ENCODE measurements at places on chromosomes 1 and 21. TPM values are rescaled to one million over a fixed set of nuclear protein-coding genes. Genes with fewer than 3 reads are reported as not detected.

DNA sequence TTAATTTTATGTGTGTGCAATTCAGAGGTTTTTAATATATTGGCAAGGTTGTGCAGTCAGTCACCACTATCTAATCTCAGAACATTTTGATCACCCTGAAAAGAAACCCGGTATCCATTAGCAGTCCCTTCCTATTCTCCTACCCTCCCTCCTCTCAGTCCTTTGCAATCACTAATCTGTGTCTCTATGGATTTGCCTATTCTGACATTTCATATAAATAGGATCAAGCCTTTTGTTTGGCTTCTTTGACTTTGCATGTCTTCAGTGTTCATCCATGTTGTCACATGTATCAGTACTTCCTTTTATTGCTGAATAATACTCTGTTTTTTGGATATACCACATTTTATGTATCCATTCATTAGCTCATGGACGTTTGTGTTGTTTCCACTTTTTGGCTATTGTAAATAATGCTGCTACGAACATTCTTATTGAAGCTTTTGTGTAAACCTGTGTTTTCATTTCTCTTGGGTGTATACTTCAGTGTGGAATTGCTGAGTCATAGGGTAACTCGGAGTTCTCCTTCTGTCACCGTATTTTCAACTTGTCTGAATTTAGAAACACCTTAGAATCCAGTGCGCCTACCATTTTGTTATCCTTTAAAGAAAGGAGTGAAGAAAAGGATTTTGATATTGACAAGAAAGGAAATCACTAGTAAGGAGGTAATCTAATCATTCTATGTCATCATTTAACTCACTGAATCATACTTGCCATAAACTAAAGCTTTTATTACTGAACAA is 3.4 kb downstream of the CEP85 start:
- H3K27me3 ChIP-seq: peaks cover 6% of the 10 kb centered on the region
- no peak overlapping the region for H3K27ac ChIP-seq
- H3K4me3 ChIP-seq: no peak overlapping the region

DNA sequence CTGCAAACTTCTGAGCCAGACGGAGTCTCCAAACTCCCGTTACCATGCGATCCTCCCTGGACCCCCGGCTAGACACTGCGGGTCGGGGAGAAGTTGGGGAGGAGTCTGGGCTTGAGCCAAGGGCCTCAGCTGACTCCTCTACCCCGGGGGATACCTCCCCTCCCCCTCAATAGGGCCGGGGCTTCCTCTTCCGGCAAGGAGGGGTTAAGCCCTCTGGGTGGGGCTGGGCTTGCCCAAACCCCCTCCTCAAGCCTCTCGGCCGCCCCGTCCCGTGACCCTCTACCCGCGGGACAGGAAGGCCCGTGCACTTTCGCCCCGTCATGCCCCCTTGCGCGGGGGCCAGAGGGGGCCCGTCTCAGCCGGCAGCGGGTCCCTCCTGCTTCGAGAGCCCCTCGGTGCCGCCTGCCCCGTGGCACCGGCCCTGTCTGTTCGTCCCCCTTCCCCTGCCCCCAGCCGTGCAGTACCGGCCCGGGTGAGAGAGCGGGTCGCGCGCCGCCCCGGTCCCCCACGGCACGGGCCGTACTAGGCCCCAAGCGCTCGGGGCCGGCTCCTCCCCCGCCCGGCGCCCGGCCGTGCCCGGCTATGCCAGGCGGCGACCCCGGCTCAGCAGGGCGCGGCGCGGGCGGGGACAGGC is 652 bp downstream of the ARL8A start:
- no peak overlapping the region for H3K27ac ChIP-seq
- H3K4me1 ChIP-seq: peaks cover 15% of the 10 kb centered on the region
- H3K27me3 ChIP-seq: 0 out of 2 replicates have a peak, but pooled peaks cover 7% of the 10 kb centered on the region
- no peaks in the 10 kb centered on the region for H3K36me3 ChIP-seq

DNA sequence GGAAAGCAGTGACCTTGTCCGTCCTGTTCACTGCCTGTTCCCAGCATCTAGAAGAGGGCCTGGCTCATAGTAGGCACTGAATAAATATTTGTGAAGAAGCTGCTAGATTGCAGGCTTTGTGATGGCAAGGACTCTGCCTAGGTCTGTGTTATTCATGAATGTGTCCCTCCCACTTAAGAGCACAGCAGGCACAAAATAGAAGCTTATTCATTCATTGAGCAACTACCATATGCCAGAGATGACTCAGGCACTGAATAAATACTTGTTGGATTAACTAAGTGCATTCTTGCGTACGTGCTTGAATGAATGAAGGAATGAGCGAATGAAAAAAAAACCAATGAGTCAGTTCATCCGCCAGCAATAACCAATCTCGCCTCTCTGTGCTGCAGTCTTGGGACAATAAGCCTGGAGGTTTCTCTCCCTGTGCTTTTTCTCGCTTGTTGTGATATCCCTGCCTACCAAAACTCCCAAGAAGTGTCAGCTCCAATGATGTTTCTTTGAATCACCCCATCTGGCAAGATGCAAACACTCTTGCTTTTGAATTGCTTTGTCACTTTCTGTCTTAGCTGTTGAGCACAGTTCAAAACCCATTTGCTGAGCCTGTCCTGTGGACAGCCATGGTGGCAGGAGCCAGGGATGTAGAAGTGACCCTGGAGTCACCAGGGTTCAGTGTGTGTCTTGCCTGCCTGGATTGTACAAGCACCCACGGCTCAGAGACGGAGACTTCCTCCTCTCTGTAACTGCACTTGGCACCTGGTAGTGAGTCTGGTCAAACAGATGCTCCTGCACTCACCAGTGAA is 143.9 kb downstream of the KAZN start:
- DNase-seq: peak; percentile 68
- H3K27ac ChIP-seq: peak overlapping the region; percentile 52
- H3K4me1 ChIP-seq: peaks cover 45% of the 10 kb centered on the region

GRCh38 chr1:238001818-238002217 is 111.1 kb upstream of the ZP4 start:
- H3K36me3 ChIP-seq: no peaks in the 10 kb centered on the region
- no peak overlapping the region for H3K27ac ChIP-seq
- H3K27me3 ChIP-seq: no peaks in the 10 kb centered on the region
- peaks cover 19% of the 10 kb centered on the region for H3K4me1 ChIP-seq

GRCh38 chr21:33013626-33014025 is 12.1 kb upstream of the OLIG2 start:
- no peak overlapping the region for H3K4me3 ChIP-seq
- peaks cover 37% of the 10 kb centered on the region for H3K27me3 ChIP-seq
- no peak for DNase-seq
- H3K36me3 ChIP-seq: no peaks in the 10 kb centered on the region

GRCh38 chr21:33901412-33902288 is 14.0 kb downstream of the ATP5PO start:
- peaks cover 34% of the 10 kb centered on the region for H3K36me3 ChIP-seq
- H3K27me3 ChIP-seq: no peaks in the 10 kb centered on the region
- H3K27ac ChIP-seq: 0 out of 2 replicates have a peak overlapping the region, but pooled peaks have one; percentile 58
- peak; percentile 86 for DNase-seq
- H3K4me1 ChIP-seq: no peaks in the 10 kb centered on the region
- no peak overlapping the region for H3K4me3 ChIP-seq

DNA sequence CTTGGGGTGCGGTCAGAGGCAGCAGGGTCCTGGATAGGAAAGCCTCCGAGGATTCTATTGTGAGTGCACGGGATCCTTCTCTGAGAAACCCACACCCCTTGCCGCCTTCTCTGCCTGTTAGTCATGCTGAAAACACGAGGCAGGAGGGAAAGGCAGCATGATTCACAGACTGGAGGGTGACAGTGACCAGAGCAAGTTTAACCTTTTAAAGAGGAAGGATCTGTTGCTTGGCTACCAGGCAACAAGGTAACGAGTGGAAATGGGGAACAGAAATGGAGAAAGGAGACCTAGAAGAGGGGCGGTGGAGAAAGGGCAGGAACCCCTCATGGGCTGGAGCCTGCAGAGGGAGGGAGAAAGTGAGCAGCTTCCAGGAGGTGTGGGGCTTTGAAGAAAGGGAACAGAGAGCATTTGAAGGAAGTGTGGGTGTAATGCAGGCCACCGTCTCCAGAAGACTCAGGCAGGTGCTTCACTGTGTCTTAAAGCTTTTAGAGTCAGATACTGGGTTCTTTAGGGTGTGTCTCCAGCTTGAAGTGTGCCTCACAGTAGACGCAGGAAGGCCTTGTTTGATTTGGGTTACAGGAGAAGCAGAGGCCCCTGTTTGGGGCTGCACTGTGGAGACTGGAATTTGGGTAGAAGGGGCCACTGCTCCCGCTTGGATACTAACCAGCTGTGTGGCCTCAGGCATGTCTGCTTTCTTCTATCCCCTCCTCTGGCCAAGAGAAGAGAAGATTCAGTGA is 19.1 kb downstream of the OPTC start:
- no peak overlapping the region for H3K27ac ChIP-seq
- no peak for DNase-seq
- peak overlapping the region; percentile 43 for H3K4me3 ChIP-seq
- H3K36me3 ChIP-seq: no peaks in the 10 kb centered on the region
- peaks cover 60% of the 10 kb centered on the region for H3K27me3 ChIP-seq

GRCh38 chr1:161115132-161115711 is 2.6 kb downstream of the PFDN2 start:
- no peak overlapping the region for H3K27ac ChIP-seq
- no peaks in the 10 kb centered on the region for H3K36me3 ChIP-seq
- H3K4me3 ChIP-seq: no peak overlapping the region
- no peak for DNase-seq

DNA sequence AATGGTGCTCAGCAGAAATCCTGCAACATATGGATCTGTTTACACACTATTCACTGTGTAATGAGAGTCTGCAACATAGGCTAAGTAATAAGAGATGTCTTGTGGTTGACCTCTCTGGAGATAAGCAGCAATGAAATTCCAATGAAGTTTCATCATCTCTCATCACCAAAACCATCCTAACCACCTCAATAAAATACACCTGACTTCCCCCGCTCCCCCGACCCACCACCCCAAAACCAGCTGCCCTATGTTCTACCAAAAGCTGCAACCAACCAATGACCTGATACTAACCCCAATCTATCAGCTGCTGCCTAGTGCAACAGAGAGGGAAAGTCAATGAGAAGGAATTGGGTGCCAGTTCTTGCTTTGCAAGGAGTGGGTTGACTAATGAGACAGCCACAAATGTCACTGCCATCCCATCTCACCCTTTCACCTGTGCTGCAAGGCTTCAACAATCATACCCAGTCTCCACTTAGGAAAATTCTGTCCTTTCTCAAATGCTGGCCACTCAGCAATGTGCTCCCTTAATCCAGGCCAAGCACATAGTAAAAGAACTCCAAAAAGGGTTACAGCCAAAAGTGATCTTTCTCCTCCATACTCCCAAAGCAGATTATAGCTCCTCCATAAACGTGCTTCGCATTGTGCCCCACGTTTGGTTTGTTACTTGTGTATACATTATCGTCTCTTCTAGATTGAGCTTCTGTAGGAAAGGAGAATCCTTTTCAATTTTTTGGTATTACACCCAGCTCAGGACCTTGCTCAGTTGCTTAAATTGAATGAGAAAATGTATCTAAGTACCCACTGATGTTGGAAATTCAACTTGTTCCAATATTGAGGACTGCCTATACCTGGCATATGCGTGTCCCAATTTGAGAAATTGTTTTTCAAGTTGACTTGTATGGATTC is 29.0 kb downstream of the MRPL39 start:
- H3K4me3 ChIP-seq: no peak overlapping the region
- H3K27ac ChIP-seq: no peak overlapping the region
- DNase-seq: no peak
- H3K4me1 ChIP-seq: peaks cover 6% of the 10 kb centered on the region
- no peaks in the 10 kb centered on the region for H3K27me3 ChIP-seq

- peak overlapping the region; percentile 26 for H3K27ac ChIP-seq
- H3K4me1 ChIP-seq: no peaks in the 10 kb centered on the region
- peaks cover 49% of the 10 kb centered on the region for H3K36me3 ChIP-seq
Measured at GRCh38 chr21:42858957-42859890, 20.1 kb downstream of the WDR4 start.

DNA sequence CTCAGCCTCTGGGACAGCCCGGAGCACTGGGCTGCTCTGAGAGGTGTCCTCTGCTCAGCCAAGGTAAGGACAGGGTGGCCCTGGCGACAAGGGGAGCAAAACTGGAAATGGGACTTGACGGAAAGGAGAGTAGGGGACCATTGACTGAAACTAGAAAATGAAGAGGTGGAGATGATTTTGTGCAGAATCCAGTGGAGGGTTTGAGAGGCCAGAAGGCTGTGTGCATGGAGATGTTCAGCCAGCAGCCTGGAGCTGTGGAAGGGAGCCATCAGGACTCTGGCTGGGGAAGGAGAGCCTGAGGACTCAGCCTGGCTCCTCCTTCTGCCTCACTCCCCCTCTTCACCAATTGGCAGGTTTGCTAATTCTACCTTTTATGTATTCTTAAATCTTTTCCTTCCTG is 114.2 kb downstream of the EDEM3 start:
- H3K4me1 ChIP-seq: no peaks in the 10 kb centered on the region
- H3K36me3 ChIP-seq: no peaks in the 10 kb centered on the region
- no peak for DNase-seq
- no peak overlapping the region for H3K27ac ChIP-seq
- no peak overlapping the region for H3K4me3 ChIP-seq

DNA sequence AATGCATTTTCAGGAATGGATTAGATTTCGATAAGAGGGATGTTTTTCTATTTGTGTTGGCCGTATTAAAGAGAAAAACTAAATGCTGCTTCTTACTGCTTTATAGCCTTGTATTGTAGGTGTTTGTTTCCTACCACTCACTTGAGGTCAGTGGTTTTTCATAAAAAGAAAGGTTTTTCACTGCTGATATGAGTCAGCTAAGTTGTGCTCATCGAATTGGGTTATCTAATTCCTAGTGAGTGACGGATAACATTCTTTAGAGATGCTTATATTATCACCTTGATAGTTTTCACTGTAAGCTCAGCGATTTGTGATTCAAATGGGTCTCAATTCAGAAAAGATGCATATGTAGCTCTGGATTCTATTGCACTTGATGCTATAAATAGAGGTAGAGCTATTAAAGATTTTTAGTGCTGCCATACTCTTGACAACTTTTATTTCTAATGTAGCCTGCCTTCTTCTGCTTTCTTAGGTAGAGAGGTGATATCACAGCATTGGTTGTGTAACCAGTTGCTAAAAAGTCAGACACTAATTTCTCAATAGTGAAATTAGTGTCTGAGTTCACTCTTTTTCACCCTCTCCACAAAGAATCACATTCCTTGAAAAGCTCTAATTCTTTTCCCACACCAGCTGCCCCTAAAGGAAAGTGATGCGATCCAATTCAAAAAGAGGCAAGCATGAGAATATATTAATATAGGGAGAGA is 180.0 kb downstream of the RASAL2 start:
- no peaks in the 10 kb centered on the region for H3K27me3 ChIP-seq
- DNase-seq: no peak
- H3K36me3 ChIP-seq: no peaks in the 10 kb centered on the region
- peaks cover 63% of the 10 kb centered on the region for H3K4me1 ChIP-seq
- H3K27ac ChIP-seq: peak overlapping the region; percentile 63

- H3K27me3 ChIP-seq: no peaks in the 10 kb centered on the region
- H3K4me3 ChIP-seq: no peak overlapping the region
- no peaks in the 10 kb centered on the region for H3K36me3 ChIP-seq
- DNase-seq: no peak
Measured at GRCh38 chr1:46412893-46413595, 18.9 kb downstream of the FAAH start.

The SHE gene
- 0.23 TPM for polyA plus RNA-seq

The TMEM240 gene
- polyA plus RNA-seq: 1.9 TPM

The F3 gene
- polyA plus RNA-seq: 6.9 TPM

The FABP3 gene
- 50.2 TPM for polyA plus RNA-seq

The ECM1 gene
- 0.74 TPM for polyA plus RNA-seq

The TNFRSF8 gene
- 11.7 TPM for polyA plus RNA-seq

The MXRA8 gene
- polyA plus RNA-seq: 9.1 TPM
